ENCODE measurements at places on chromosomes 1 and 21.

DNA sequence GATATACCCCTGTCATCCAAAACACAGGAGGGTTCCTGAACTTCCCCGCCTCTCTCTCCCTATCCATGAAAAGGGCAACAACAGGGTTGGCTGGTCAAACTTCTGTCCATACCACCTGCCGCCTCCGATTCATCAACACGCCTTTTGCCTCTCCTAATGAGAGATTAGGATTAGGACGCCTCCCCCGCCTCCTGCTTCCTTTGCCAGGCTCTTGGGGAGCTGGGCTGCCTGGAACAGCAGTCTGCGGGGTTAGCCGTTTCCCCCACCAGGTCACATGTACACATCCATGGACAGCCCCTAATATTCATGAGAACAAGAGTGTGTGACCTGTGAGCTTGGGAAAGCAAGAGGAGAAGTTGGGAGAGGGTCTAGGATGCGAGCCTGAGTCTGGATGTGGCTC, 2.3 kb upstream of the OPTC start:
- no peak for DNase-seq

GRCh38 chr1:94299627-94300553, 62.5 kb upstream of the ARHGAP29 start:
- no peak for DNase-seq

GRCh38 chr1:11804666-11805421, 920 bp downstream of the MTHFR start:
- no peak for DNase-seq

DNA sequence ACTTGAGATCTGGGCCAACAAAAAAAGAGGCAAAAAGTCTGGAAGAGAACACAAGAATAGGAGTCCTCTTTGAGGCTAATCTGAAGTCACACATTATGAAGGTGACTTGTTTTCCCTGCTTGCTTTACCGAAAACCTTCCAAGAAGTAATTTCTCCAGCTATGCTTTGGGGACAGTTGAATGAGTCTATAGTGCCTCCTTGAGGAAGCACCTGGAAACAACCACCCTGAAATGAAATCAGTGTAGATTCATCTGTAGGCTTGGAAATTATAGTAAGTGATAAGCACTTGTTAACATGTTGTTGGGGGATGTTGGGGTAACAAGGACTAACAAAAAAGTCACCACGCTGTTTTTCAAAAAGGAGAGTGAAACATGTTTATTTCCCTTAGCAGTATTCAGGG, 23.4 kb upstream of the RPTN start:
- DNase-seq = no peak

DNA sequence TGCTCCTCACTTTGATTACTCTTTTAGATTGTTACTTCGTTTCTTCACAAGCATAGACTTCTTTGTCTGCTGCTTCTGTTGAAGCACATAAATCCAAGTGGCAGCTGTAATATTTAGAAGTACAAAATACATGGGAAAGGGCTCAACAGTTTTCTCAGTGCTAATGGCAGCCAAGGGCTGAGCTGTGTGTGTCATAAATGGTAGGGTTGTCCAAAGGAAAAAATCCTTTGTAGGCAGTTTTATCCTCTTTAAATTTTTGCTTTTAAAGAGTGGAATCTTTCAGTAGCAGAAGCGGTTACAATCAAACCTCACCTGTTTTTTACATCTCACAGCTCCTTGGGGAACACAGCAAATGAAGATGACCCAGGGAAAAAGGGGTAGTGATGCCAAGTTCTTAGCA, 650.8 kb downstream of the PLPP3 start:
- no peak for DNase-seq

DNA sequence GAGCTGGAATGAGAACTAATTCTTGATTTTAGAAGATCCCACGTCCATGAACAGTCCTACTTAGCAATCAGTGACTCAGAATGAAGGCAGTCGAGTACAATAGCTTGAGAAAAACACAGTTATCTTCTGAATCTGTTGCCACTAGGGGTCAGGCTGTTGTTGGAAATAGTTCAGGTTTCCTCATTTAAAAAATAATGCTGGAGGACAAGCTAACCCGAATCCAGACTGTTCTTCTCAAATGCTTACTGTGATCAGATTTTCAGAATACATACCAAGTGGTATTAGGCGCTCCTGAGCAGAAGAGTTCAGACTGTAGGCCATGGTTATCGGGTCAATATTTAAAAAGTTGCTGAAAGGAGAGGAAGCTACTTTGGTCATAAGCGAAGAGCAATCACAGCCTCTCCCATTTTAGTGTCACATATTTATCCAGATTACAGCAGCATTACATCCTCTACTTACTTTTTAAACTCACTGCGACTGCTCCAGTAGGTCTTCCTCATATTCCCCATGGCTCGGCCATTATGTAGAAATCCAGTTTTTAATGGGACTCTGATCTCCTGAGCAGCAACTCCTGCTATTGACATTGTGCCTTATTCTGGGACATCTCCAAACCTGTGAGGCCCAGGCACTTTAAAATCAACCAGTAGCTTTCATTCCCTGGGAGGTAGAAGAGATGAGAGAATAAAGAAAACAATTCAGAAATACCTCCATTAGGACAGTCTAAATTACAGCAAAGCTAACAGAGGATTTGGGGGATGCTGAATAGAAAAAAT, 10.9 kb downstream of the ERRFI1 start:
- peak; percentile 68 for DNase-seq

GRCh38 chr1:37794372-37795339, 1.0 kb downstream of the MANEAL start:
- no peak for DNase-seq

- no peak for DNase-seq
These were observed 434.5 kb downstream of the KIF26B start for GRCh38 chr1:245589316-245589715.

- no peak for DNase-seq
These were observed 511 bp upstream of the RABGAP1L start for GRCh38 chr1:174158767-174159251.

DNA sequence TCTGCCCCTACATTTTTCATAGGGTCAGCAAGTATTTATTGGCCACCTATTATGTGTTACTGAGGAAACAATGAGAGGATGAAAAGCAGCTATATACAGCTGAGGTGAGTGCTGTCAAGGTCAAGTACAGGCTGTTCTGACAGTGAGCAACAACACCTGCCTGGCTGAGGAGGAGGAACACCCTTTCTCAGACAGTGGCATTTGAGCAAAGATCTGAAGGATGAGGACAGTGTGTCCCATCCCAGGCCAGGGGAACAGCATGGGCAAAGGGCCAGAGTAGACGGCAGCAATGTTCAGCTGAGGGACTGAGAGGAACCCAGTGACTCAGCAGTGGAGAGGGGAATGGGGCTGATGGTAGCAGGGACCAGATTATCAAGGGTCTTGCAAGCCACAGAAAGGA, 101.0 kb downstream of the ELAVL4 start:
- DNase-seq = no peak
